Right lung (tissue), 10 donors: ENCODE measurements at places on chromosomes 5 and 9. TPM values are rescaled to one million over a fixed set of nuclear protein-coding genes. Genes with fewer than 3 reads are reported as not detected.

Gene CHSY3
- polyA plus RNA-seq: 7.2 TPM

Gene TAF11L5
- not detected for polyA plus RNA-seq

Gene ACOT12
- 0.25 TPM for polyA plus RNA-seq

Gene IL9
- not detected for polyA plus RNA-seq

Gene LAMC3
- 15.4 TPM for polyA plus RNA-seq

DNA sequence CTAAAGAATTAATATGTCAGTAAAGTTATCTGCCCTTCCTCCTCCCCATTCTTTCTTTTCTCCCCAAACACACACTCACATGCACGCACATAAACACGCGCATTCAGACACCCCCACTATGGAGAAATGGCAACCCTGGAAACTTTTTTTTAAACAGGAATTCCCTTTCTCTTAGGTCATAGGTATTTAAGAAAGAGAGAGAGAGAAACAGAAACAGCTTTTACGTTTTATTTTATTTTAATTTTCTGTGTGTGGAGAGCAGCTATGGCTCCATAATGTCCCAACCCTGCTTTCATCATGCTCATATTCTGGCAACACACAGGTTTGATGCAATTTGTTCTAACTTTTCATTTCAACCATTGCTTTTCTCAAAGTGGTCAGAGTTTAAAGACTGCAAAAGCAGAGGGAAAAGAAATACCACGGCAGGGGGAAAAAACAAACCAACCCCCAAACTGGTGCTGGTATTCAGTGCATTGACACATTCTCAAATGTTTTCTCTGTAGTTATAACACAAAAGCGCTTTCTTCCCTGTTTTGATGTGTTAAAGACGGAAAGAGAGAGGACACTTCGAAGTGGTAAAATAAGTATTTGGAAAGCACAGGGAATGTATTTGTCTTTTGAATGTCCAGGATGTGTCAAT lies 126.0 kb upstream of the TMEM161B start:
- no peak for DNase-seq

DNA sequence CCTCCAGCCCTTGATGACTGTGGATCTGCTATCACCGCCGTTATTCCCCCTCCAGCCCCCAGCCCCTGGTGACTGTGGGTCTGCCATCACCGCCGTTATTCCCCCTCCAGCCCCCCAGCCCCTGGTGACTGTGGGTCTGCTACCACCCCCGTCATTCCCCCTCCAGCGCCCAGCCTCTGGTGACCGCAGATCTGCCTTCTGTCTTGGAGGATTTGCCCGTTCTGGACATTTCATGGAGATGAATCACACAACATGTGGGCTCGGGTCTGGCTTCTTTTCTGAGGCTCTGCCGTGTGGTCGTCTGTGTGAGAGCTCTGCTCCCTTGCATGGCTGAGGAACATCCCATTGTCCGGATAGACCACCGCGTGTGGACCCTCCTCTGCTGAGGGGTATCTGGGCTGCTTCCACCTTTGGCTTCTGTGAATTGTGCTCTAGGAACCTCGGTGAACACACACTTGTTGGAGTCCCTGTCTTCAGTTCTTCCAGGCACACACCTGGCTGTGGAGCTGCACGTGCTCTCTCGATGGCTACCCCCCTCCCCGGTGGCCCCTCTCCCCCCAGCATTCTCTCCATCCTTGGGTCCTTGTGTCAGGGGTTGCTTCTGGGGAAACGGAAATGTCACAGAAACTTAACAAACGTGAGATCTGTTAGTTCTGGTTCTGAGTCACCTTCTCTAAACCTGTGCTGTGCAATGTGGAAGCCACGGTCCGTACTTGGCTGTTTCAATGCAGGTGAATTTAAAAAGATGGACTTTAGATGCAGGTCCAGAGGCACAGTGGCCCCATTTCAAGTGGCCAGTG lies 105.3 kb upstream of the COL5A1 start:
- no peak for DNase-seq

DNA sequence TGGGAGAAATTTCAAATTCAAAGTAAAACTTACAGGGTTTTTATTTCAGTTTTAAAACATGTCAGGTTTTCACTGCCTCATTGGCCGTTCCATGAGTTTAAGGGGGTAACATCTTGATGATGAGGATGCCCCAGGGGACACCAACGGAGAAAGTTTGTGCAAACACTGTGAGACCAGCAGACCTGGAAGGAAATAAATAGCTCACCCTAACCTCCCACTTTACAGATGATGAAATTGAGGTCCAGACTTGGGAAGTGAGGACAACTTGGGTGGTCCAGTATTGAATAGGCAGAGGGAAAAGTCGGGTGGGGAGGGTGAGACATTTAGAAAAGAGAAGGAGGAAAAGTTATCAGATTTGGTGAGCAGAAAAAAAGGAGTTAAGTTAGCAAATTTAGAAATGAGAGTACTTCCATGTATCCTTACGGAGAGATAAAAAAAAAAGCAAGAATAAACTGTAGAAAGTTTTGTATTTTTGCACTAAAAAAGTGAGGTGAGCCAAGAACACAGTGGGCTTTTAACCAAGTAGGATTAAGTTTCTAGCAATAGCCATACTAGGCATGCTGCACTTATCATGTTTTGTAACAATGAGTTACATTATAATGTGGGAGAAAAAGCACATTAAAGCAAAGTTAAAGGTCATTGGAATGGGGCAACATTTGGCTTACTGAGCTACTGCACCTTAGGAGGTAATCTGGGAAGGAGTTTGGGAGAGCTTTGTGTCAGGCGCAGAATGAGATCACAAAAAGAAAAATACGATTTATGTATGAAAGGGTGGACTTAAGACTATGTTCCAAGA lies 125.1 kb downstream of the GAS1 start:
- no peak for DNase-seq

DNA sequence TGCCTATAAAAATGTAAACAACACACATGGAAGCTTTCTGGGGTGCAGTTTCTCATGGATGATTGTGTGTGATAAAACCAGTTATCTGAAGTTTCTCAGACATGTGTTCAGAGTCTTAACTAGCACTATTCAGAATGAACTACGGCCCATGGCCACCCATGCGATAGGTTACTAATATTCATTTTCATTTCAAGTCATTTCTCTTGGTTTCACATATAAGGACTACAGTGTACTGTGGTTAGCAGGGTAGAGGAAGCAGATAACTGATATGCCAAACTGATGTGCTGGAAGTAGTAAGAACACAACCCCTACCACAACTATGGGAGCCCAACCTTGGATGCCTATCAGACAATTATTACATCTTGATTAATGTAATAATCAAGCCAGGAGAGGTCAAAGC lies 372.1 kb downstream of the DTWD2 start:
- DNase-seq: no peak

DNA sequence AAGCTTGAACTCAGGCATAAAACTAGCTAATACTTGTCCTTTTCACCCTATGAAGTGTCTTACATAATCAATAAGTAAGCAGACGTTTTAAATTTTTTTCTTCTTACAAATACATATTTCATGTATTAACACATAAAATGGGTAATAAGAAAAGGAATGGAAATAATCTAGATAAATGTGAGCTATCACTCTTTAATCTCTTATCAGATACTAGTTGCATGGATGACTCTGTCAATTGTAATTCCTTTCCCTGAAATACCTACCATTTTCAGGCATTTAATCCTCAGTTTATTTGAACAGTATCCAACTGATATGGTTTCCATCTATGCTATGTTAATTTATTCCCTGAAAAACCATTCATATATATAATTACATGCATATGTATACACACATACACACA lies 166.0 kb upstream of the RGS7BP start:
- no peak for DNase-seq

DNA sequence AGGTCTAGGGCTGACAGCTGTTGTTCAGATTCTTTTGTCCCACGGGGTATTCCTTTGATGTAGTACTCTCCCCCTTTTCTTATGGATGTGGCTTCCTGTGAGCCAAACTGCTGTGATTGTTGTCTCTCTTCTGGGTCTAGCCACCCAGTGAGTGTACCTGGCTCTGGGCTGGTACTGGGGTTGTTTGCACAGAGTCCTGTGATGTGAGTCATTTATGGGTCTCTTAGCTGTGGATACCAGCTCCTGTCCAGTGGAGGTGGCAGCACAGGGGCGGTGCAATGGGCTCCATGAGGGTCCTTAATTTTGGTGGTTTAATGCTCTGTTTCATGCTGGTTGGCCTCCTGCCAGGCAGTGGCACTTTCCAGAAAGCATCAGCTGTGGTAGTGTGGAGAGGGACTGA lies 161.3 kb downstream of the CAVIN4 start:
- DNase-seq: no peak

DNA sequence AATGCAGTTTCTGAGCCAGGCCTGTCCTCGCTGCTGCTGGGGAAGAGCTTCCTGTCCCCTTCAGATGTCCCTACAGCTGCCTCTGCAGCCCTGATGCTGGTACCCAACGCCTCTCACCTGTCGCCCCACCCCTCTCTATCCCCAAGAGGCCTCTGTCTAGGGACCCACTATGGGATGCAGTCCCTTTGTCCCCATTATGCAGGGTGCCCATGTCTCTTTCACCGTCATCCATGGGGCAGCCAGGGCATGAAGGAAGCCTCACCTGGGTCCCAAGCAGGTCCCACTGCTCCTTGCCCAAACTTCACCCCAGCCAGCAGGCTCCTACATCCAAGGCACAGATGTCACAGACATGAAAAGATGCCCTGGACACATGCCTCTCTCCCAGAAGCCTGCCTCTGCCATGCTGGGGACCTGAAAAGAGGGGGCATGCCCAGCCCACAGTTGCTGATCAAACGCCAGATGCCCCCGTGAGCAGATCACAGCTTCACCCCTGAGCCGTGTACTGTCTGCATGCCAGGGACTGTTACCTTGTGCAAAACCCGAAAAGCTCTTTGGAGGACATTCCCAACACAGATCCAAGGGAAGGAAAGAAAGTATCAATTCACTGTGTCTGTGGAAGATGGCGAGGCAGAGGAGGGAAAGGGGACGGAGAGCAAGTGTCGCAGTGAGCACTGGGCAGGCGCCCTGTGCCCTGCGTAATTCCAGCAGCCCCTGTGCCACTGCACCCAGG lies 81.0 kb downstream of the ADAMTS2 start:
- no peak for DNase-seq

GRCh38 chr5:175021321-175021720 lies 296.9 kb downstream of the MSX2 start:
- no peak for DNase-seq

- DNase-seq: no peak
Observed at GRCh38 chr5:59600998-59601397, 292.5 kb downstream of the PDE4D start.

- no peak for DNase-seq
Observed at GRCh38 chr5:137148655-137149054, 350.5 kb downstream of the SPOCK1 start.

GRCh38 chr5:172626031-172626581 lies 15.0 kb upstream of the NEURL1B start:
- no peak for DNase-seq

GRCh38 chr5:146765089-146765832 lies 113.3 kb downstream of the PPP2R2B start:
- no peak for DNase-seq

- no peak for DNase-seq
Observed at GRCh38 chr9:33263131-33264002, 1.1 kb downstream of the BAG1 start.

DNA sequence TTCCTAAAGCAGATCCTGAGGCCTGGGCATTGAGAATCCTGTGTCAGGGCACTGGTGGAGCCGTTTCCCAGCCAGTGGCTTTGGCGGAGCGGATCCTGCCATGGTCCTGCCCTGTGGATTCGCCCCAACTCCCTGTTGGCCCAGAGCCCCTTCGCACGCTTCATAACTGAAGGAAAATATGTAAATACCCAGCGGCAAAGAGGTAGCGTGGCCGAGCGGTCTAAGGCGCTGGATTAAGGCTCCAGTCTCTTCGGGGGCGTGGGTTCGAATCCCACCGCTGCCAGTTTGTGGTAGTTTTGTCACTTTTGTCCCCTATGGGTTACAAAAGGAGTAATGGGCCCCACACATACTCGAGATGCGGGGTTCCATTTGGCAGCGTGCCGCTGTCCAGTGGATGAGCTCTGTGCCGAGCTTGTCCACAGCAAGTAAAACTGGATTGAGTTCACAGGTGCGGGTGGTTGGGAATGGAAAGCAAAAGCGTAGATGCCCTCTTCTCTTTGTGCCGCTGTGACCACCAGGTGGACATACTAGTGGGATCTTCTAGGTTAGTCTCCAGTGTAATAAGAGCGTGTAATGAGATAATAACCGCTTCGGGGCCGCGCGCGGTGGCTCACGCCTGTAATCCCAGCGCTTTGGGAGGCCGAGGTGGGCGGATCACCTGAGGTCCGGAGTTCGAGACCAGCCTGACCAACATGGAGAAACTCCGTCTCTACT lies 17.3 kb downstream of the TRIM7 start:
- no peak for DNase-seq

- no peak for DNase-seq
Observed at GRCh38 chr9:124482431-124483031, 24.7 kb downstream of the NR5A1 start.

GRCh38 chr5:132065951-132066701 lies 5.7 kb downstream of the IL3 start:
- no peak for DNase-seq

- DNase-seq: no peak
Observed at GRCh38 chr9:84212982-84213381, 127.6 kb downstream of the SLC28A3 start.

DNA sequence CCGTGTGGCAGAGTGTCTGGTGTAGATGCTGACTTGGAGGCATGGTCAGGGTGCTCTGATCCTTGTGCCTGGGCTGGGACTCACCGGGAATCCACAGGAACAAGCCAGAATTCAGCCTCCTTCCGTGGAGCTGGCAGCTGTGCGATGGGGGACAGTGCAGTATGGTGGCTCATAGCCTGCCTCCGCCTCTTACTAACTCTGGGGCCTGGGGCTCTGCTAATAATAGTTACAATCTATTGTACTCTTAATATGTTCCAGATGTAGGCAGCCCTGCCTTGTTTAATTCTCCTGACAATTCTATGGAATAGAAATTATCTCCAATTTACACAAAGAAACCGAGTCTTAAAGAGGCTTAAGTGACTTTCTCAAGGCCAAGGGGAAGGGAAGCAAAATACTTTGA lies 77.6 kb downstream of the PCDH1 start:
- DNase-seq: no peak

- DNase-seq: no peak
Observed at GRCh38 chr5:135228222-135228621, 170.8 kb downstream of the MACROH2A1 start.

DNA sequence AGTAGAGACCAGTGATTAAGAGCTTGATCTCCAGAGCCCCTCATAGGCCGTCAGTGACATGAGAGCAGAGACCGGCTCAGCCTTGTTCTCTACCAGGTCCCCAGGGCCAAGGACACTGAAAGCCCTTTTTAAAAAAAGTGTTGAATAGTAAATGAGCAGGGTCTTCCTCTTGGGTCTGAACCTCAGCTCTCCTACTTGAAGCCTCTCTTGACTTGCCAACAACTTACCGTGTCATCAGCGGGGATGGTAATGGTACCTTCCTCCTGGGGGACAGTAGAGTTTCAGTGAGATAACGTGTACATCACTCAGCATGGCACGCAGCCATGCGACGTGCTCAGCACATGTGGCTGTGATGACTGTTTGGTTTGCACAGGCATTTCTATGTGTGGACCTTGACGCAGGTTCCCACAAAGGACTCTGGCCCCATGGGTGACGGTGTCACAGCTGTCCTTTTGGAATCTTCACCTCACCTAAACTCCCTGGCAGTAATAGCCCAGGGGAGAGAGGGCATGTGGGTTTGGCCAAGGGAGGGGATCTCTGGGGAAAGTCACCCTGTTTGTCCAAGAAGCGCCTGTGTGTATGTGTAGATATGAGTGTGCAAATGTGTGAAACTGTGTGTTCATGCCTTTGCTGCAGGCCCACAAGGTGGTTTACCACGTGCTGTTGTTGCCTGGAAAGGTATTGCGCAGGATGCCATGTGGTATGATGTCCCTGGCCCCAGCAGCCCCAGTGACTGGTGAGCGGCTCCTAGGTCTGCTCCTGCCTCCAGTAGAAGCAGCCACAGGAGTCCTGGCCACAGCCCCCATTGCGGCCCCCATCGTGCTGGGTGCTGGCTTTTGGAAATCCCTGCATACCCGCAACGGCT lies 18.7 kb downstream of the ERGIC1 start:
- no peak for DNase-seq
